ENCODE measurements at places on chromosomes 5 and 9.

GRCh38 chr9:127896395-127897192, 2.8 kb downstream of the ST6GALNAC6 start:
- no peak for DNase-seq

- no peak for DNase-seq
Measured at GRCh38 chr5:43523662-43524072, 8.7 kb upstream of the C5orf34 start.

GRCh38 chr9:3508078-3508431, 17.7 kb downstream of the RFX3 start:
- DNase-seq = no peak

GRCh38 chr5:160159991-160160792, 40.9 kb upstream of the PWWP2A start:
- DNase-seq = no peak

DNA sequence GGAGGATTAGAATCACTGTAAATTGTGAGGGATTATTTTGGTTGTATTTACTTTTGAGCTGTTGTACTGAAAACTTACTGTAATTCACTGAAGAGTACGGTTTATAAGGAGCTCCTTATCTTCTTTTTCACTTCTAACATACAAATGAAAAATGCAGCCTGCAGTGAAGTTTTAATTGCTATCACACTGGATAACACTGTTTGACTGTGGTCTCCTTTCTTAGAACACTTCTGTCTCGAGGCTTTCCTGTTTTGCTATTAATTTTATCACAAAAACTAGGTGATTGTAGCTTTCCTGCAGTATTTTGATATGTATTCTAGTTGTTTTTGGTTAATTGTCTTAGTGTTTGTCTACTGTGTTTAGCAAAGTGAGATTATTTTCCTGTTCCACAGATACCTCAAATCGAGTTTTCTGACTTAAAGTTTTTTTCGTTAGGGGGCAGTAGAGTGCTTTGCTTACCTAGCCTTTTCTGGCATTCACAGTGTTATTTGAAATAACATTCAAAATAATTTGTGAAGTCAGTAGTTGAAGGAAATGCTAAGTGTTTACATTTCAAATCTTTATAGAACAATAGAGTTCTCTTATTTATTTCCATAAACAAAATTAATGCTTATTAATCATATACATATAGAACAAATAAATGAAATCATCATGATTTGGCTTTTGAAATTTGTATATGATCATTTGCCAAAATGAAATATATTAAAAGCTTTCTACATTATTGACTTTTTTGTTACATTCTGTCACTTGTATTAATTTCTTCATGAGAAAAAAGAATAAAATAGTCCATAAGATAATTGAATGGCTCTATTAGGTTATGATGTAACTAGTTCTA, 52.9 kb downstream of the COMMD10 start:
- no peak for DNase-seq

GRCh38 chr9:128254855-128255759, 20.7 kb downstream of the GOLGA2 start:
- DNase-seq = peak; percentile 82

DNA sequence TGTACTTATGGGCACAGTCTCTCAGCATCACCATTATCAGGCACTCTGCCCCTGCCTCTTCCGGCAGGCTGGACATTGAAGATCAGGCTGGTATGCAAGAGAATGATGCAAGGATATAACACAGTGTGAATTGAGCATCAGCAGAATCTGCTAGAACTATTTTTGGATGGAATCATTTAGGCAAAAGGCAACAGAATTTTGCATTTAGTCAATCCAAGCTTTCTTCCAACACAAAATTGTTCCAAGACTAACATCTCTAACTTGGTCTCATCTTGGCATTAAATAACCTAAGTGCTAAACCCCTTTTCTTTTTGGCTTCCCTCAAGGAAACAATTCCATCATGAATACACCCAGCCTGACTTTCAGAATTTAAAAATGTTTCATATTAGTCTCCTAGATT, 339.9 kb downstream of the PRELID2 start:
- no peak for DNase-seq

GRCh38 chr9:36423206-36423605, 23.1 kb upstream of the RNF38 start:
- DNase-seq = no peak

DNA sequence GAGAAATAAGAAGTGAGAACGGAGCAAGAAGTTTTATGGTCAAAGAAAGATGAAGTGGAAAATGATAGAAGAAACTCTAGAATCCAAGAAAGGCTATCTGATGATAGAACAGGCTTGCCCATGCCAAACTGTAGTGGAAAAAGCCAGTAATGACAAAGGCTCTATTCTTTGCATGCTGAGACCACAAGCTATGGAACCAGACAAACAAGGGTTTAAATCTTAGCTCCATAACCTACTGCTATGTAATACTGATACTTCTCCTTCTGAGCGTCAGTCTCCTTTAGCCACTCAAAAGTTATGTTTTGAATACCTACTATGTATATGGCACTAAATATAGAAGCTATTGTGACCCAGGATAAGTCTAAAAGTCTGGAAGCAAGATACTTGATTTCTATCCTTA, 51.2 kb upstream of the TRIM32 start:
- no peak for DNase-seq

GRCh38 chr5:35698047-35698808, 80.6 kb downstream of the SPEF2 start:
- DNase-seq = no peak
